ENCODE measurements at places on chromosomes 12 and 14.
A peak's percentile ranks its signal among the peaks of the same experiment; 100 is the strongest.

DNA sequence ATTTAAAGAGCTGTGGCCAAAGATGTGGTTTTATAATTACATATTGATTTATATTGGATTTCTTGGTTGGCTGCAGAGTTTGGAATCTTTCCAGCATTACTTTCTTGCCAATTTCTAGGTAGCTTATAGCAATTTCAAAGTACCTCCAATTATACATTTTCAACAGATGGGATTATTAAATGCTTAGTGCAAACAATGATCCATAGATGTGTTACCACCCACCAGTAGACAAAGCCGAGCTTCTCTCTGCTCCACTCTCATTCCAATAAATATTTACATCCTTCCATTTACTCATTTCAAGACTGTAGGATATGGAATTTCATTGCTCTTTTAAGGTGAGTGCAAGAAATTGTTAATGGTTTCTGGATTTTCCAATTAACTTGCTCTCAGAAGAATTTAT, 21.6 kb upstream of the TMCC3 start:
- no peak for DNase-seq

GRCh38 chr12:21813125-21813524, 38.6 kb upstream of the KCNJ8 start:
- DNase-seq, result no peak

DNA sequence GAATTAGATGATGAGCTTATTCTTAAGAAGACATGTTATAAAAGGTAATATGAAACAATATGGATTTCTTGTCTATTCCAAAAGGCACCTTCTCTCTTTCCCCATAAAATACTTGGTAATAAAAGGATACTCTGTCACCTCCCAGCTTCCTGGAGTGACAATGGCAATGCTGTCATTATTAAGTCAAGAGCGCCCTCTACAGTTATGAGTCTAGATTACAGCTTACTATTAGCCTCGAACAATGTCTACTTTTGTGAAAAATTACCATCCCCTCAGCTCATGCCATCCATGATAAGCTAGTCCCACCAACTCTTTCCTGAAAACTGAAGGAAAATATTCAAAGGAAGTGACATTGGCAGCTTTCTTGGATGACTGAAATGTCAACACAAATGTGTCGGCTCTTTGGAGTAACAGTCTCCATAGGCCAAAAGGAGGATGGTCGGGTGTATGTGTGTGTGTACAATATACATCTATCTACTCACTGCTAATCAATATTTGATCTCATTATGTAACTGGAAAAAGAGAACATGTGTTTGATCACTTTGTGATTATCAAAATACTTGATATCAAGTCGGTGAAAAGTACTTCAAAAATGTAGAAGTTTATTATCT, 48.7 kb upstream of the CDKN3 start:
- DNase-seq, result peak; percentile 34

DNA sequence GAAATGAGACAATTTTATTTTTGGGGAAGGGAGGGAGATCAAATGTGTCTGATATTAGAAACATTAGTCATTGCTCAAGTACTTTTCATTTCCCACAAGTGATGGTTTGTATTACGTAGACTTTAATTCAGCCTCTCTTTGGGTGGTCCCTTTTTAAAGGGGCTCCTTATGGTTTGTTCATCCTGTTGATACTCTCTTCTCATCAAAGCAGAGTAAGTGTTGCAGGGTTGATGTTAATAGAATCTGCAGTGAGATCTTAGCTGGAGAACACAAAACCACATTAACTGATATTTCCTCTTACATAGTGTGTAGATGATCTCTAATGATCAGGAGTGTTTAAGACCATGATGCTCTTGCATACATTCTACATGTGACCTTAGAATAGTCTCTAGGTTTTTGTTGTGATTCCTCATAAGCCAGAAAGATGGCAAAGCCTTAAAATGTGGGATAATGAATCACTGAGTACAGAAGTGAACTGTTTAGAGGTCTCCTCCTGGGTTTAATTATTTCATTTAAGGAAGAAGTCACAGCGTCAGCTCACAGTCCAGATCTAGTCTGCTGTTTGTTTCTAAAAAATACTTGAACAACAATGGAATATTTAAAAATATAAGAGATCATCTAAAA, 87.4 kb upstream of the PTPRR start:
- no peak for DNase-seq

DNA sequence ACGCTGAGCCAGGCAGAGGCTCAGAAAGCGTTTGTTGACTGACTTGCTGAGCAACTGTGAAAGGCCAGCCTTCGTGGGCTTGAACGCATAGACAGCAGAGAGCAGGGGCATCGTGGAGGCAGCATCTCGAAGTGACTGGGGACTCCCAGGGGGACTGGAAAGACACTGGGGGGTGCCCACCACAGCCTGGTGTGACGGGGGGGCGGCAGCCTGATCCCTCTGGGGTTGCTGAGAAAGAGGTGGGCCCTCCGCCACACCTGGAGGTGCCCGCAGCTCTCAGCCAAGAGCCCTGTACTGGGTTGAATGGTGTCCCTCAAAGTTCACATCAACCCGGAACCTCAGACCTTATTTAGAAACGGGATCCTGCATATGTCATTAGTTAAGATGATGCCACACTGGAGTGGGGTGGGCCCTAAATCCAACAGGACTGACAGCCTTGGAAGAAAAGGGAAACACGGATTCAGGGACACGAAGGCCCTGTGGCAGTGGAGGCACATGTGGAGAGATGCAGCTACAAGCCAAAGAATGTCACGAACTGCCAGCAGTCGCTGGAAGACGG, 84.6 kb downstream of the RFLNA start:
- DNase-seq, result no peak

- DNase-seq, result no peak
Measured at GRCh38 chr12:127655691-127656090, 611.3 kb upstream of the TMEM132C start.

DNA sequence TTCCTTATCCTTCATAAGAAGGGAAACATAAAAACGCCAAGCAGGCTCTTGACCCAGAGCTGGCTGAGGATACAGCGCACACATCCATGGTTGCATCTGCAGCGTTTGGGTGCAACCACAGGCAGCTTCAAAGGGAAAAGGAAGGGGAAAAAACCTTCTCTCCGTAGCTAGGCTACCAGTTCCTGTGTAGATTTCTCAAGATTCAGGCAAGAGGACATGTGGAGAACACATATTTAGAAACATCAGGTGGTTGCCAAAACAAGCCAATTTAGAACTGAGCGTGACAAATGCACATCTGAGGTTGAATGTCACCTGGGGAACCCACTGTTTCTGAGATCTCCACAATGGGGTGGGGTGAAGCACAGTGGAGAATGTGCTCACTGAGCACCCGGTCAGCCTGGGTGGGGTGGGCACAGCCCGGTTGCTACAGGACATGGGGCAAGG, 78.3 kb upstream of the BDKRB2 start:
- no peak for DNase-seq

- DNase-seq, result no peak
Measured at GRCh38 chr12:91923864-91924263, 221.8 kb downstream of the BTG1 start.

DNA sequence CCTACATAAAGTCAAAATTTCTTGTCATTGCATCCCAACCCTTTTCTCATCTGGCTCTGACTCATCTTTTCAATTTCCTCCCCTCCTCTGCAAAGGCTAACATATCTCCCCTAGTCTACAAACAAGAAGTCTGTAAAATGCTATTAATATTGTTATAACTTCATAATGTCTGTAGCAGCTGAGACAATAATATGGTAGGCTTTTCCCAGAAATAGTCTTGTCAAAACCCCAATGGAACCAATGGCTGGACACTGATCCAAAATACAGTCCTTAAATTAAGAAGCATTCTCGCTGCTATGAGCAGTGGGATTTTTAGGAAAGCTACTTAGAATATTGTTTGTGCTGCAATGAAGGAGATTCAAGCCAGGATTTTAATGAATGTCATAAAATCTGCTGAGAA, 131.4 kb downstream of the KLHL28 start:
- DNase-seq, result no peak

DNA sequence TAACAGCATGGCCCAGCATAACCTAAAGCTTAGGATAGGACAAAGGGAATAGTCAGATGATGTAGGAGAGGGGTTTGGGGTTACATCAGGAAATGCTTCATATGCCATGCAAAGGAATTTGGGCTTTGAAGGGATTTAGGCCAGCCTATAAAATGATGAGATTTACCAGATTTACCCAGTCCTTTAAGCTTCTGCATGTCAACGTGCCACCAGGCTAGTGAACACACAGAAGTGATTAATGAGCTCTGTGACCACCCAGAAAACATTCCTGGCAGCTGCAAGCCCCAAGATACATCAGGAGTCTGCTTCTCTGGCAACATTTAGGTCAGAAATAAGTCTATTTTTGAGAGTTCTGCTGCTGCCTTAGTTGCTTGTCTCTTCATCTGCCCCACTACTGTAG, 118.3 kb downstream of the LRIG3 start:
- DNase-seq, result no peak

- no peak for DNase-seq
Measured at GRCh38 chr12:13229504-13229903, 33.0 kb downstream of the EMP1 start.

GRCh38 chr12:131905630-131906091, 11.2 kb downstream of the ULK1 start:
- DNase-seq, result no peak

DNA sequence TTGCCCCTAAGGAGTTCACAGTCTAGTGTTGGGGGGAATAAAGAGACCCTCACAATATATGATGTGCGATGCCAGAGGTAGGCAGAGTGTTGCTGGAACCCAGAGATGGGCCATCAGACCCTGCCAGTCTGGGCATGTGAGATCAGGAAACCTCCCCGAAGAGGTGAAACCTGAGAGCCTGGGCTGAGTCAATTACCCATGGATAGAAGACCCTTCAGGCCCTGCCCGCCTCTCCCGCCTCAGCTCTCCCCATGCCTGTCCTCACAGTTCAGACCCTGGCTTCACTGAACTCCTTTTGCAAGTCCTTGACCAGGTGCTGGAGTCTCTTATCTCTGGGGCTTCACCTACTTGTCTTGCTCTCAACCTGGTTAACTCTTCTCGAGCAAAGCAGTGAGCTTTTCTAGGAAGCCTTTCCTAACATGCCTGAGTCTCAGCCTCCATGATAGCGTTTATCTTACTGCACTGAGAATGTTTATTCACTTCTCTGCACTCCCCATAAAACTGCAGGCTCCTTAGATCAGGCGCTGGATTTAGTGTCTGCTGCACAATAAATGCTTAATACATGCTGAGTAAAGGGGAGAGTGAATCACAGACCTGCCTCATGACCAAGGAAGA, 19.6 kb downstream of the ALDH1L2 start:
- DNase-seq, result no peak

DNA sequence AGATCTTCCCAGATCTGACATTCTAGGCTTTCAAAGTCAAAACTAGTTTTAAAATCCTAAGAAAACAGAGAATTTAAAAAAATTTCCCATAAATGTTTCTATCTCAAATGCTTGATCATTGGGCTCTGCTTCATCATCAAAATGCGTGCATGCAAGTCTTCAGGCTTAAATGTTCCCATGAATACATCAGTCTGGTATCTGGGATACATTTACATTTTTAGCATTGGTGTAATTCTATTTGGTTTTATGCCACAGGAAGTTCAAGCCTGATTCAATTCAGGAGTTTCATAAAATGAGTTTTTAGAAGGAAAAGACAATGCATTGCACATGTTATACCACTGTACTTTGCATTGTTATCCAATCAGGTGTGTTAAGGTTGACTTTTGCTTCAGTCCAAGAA, 336.4 kb downstream of the PCNX1 start:
- DNase-seq, result peak; percentile 59

GRCh38 chr12:64826234-64826633, 1.8 kb downstream of the TBC1D30 start:
- DNase-seq, result no peak

DNA sequence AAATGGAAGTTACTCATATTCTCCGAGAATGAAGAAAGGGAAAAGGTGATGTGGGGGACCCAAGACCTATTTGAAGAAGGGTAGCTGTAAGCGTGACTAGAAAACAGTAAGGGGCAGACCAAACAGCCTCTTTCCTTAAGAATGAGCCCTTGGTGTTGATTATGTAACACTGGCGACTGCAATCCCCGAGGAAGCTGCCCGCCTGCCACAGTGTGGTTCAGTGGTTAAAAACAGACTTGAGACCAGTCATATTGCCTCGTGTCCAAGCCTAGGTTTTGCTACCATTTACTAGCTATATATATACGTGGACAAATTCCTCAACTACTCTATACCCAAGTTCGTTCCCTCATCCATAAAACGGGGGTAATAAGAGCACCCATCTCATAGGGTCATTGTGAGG, 49.1 kb downstream of the SSPN start:
- DNase-seq, result no peak

DNA sequence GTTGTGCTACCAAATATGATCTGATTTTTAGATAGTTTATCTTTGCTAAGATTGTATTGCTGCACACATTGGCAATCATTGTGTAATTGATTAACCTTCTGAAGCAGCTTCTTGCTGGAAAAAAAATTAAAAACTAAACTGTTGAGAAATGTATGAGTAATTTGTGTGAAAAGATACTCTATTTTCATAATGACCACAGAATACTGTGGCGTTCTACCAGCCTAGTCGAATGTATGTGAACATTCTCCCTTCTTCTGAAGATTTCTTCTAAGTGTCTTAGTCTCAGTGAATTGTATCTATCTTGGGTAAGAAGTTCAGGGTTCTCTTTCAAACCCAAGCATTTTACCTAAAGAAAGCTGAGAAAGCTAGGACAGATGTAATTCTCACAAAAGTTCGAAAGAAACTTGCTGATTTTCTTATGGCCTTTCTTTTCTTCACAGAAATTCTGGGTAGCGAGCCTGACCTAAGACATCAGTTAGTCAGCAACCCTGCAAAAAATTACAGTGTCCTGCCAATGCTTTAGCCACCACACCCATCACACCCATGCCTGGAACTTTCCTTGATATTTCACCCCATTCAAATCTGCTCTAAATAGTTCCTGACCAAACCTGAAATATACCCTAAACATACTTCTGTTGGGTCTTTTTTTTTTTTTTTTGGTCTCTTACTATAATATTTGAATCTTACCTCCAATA, 27.1 kb upstream of the C12orf71 start:
- peak; percentile 2 for DNase-seq

DNA sequence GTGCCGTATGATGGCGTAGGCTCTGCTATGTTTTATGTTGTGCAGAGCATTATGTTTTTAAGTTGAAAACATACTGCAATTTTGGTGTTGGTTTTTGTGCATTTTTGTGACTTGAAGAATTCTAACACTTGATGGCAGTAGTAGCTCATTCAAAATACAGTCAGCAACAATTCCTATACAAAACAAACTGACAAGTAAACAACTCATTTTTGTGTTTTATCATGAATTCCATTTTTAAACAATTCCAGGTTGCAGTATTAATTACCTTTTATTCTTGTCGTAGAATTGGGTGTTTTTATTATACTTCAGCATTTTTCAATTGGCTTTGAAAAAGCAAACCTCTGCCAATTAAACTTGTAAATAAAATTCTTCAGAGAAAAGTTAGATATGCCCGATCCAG, 4.1 kb upstream of the CCER1 start:
- DNase-seq, result no peak

GRCh38 chr14:101120641-101121507, 217.4 kb upstream of the RTL1 start:
- no peak for DNase-seq
